Lung (tissue), 17 donors: ENCODE measurements at places on chromosomes 2 and 18. TPM values are rescaled to one million over a fixed set of nuclear protein-coding genes. Genes with fewer than 3 reads are reported as not detected.

DNA sequence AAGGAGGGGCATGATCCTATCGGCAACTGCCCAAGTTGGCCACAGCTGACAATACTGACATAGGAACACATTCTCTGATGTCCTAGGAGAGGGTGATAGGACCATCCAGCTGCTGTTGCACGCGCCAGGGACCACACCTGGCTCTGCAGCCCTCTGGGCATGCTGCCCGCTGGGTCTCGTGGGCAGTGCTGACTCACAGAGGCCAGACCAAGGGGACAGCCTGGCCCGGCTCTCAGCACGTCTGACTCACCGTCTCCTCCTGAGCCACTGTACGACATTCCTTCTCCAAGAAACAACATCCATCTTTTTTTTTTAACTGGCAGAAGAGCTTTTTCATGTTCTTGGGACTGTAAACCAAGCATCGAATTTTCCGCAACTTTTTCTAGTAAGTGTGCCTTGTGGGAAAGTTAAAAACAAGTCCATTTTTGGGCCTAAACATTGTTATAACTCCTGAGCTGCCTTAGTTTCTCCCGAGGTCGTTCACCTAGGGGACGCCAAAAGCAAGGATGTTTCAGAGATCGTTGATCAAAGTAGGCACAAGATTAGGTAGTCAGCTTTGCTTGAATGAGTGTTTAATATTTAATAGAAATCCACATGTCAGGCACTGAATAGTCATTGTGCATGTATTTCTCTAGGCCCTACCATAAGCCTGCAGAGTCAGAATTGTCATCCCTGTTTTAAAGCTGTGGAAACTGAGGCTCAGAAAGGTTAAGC is 100.3 kb downstream of the TTC32 start:
- DNase-seq, result no peak

DNA sequence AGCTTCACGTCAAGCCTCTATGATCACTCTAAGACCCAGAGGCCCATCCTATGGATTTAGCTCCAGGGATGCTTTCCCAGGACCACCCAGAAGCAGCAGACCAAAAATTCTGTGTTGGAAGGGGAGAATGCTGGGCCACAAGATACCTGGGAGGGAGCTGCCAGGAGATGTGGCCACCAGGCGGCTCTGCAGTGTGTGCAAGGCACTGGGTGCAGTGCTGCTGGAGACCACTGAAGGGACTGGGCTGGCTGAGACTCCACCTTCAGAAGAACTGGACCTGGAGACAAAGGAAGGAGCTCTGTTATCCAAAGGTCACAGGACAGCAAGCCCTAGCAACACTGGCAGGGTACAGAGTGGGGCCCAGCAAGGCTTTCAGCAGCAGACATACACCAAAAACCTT is 34.0 kb downstream of the KANSL3 start:
- no peak for DNase-seq

Gene KCNK3
- 29.9 TPM for total RNA-seq

Gene RFTN2
- total RNA-seq, result 22.6 TPM

GRCh38 chr18:79328887-79329286 is 66.8 kb upstream of the NFATC1 start:
- no peak for DNase-seq

- peak; percentile 43 for DNase-seq
Measured at GRCh38 chr2:152042636-152043615, 55.9 kb downstream of the CACNB4 start.

Gene DPP10
- 5.0 TPM for total RNA-seq

GRCh38 chr2:43542285-43542933 is 53.4 kb downstream of the THADA start:
- peak; percentile 85 for DNase-seq

Gene FBLN7
- 2.7 TPM for total RNA-seq

Gene NOSTRIN
- 29.2 TPM for total RNA-seq

- DNase-seq, result no peak
Measured at GRCh38 chr2:235206980-235207579, 255.3 kb downstream of the SH3BP4 start.

GRCh38 chr18:48932462-48932818 is 18.3 kb downstream of the SMAD7 start:
- DNase-seq, result no peak

Gene CFAP65
- 16.5 TPM for total RNA-seq

DNA sequence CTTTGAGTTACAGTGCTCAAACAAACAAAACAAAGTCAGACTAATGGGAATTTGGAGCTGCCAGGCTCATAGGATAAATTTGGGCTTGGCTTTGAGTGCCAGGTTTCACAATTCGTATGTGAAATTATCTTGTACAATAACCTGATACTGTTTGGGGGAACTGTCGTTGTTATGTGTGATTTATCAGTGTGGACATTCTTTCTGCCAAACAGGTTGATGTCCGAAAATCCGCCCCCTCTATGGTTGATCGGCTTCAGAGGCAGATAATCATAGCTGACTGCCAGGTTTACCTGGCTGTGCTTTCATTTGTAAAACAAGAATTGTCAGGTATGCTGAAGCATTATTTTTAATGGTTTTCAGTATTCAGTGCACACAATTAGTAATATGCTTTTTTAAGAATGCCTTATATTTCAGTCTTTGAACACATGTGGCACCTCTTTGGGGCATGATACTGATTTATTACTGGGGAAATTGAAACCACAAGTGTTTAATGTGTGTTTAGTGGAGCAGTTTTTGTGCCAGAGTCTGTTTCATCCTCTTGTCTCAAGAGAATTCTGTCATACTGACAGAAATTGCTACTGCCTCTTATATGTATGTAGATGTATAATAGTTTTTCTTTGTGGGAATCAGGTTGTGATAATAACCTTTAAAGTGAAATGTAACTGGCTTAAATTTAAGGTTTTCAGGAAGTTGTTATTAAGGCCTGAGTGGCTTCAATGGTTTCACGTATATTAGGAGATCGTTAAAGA is 54.6 kb downstream of the TTC39C start:
- no peak for DNase-seq

GRCh38 chr2:239902749-239903201 is 122.4 kb downstream of the NDUFA10 start:
- DNase-seq, result peak; percentile 30

Gene SLC9A4
- not detected for total RNA-seq

DNA sequence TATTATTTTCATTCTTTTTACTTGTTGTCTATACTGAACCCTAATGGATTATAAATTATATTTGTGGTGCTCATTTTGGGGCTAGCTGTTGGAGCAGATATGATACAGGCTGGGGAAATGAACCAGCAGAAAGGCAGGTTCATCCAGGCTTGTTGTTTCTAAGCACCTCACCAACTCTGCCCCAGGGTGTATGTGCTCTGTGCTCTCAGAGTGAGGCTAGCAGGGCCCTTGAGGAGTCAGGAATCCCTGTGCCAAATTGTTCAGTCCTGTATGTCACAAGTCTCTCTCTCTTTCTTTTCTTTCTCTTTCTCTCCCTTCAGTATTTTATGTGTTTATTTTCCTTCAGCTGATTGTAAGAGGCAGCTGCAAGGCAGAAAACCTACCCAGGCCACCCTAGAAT is 181.1 kb upstream of the DPP10 start:
- no peak for DNase-seq

- DNase-seq, result peak; percentile 14
Measured at GRCh38 chr18:63758615-63759240, 16.5 kb upstream of the SERPINB7 start.

GRCh38 chr2:151770995-151771394 is 36.7 kb upstream of the NEB start:
- DNase-seq, result no peak

DNA sequence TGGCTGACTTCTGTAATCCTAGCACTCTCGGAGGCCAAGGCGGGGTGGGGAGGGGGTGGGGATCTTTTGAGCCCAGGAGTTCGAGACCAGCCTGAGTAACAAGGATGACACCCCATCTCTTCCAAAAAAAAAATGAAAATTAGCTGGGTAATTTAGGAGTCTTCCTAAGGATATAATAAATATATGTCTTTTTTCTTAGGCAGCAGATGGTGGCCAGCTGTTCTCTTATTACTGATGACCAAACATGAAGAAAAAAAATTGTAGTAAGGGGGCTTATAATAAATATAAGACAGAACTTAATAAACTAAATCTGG is 4.2 kb upstream of the IMPA2 start:
- peak; percentile 83 for DNase-seq

DNA sequence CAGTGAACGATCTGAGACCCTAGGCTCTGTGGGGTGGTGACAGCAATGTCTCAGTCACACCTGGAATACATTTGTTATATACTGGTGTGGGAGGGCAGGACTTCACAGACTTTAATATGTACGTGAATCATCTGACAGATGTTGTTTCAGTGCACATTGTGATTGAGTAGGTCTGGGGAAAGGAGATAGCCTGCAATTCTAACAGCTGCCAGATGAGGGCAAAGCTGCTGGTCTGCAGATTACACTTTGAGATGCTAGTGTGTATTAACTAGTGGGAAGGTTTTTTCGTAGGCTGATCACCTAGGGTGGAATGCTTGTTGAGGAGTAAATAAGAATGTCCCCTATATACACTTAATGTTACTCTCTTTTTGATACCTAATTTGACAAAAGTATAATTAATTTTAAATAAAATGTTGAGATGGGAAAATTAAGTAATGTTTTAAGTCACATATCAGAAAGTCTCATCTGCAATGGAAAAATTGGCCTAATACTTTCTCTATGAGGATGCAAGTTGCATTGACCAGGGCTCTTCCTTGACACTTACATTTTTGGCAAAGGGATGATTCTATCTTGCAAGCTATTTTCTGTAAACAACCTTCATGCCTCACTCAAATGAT is 496.9 kb upstream of the HNMT start:
- peak; percentile 27 for DNase-seq

- DNase-seq, result no peak
Measured at GRCh38 chr2:206784559-206785353, 19.4 kb downstream of the FASTKD2 start.

Gene SKA1
- 1.3 TPM for total RNA-seq

DNA sequence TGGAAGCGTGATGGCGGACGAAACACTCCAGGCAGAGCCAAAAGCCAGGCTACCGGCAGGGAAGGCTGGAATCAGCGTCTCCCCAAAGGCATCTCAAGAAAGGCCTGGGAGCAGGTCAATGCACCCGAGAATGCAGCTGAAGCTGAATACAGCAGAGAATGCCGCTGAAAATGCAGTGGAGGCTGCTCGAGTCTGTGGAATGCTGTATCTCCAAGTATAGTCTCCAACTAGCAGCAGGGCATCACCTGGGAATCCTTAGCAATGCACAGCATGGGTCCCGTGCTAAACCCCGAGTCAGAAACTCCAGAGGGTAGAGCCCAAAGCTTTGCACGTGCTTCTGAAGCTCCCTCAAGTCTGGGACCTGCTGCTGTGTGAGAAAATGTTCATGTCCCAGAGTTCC is 191.1 kb upstream of the ALKAL2 start:
- no peak for DNase-seq

Gene CCDC85A
- 10.5 TPM for total RNA-seq

DNA sequence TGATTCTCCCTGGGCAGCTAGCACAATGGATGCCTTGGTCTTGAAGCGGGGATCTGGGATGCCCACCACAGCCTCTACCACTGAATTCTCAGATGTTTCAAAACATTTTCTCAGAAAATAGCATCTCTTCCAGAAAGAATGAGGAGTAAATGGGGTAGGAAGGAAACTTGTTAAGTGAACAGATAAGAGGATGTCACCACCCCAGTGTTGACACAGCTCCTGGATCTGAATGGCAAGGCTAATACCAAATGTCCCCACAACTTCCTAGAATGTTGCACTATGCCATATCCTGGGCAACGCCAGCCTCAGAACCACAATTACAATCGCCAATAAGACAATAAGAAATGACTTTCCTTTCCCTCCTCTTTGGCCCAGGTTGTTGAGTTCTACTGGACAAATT is 177.2 kb downstream of the BCL11A start:
- DNase-seq, result no peak

DNA sequence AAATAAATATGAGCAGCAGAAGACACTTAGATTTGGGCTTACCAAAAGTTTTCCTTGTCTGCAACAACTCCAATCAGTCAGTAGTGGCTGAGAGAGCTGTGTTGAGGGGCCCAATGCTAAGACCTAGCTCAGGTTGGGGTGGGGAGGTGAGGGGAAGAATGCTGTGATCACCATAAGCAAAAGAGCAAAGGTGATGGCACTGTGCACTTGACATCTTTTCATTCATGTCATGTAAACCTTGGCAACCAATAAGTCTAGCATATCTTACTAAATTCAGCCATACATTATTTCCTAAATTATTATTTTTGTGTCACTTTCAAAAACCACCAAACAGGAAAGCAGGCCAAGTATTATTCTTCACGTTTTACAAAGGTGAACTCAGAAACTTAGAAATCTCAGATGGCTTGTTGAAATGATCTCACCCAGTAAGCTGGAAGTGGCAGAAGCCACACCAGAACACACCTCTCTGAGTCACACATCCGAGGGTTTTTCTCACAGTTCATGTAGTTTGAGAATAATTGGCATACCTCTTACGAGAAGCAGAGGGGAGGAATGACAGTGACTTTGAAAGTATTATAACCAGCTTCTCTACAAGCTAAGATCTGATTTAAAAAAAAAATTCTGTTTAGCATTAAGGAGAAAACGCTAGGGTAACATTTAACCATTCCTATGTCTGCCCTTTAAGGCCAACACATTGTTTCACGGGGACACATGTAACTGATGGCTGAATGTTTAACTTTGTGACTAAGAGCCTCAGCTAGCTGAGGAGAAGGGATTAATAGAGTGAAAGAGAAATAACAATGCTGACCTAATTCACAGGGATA is 43.3 kb upstream of the SETBP1 start:
- DNase-seq, result no peak

DNA sequence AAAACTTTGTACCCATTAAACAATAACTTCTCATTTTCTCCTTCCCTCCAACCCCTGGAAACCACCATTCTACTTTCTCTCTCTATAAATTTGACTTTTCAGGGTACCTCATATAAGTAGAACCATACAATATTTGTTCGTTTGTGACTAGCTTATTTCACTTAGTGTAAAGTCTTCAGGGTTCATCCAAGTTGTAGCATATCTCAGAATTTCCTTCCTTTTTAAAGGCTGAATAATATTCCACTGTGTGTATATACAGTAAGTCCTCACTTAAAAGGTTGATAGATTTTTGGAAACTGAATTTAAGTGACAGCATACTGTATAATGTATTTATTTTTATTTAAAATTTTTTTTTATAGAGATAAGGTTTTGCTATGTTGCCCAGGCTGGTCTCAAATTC is 13.9 kb downstream of the CASP10 start:
- DNase-seq, result no peak

DNA sequence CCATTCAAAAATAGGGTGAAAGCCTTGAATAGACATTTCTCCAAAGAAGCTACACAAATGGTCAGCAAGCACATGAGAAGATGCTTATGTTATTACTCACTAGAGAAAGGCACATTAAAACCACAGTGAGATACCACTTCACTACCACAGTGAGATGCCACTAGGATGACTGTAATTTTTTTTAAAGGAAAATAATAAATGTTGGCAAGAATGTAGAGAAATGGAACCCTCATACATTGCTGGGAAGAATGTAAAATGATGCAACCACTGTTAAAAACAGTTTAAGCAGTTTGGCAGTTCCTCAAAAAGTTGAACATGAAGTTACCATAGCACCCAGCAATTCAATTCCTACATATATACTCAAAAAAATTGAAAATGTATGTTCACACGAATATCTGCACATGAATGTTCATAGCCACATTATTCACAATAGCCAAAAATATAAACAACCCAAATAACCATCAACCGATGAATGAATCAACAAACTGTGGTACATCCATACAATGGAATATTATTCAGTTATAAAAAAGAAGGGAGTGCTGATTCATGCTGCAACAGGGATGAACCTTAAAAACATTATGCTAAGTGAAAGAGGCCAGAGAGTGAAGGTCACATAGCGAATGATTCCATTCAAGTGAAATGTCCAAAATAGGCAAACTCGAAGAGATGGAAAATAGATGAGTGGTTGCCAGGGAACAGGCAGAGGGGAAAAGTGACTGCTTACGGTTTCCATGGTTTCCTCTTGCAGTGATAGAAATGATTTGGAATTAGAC is 156.2 kb upstream of the NDUFV2 start:
- DNase-seq, result no peak

Gene DLX1
- total RNA-seq, result not detected

Gene USP37
- total RNA-seq, result 23.5 TPM

Gene DSC1
- total RNA-seq, result 0.09 TPM
